ENCODE measurements at places on chromosomes 4 and X.

GRCh38 chrX:15116900-15117299 is 153.0 kb downstream of the ASB9 start:
- DNase-seq: no peak

GRCh38 chr4:86974551-86974994 is 39.8 kb downstream of the AFF1 start:
- no peak for DNase-seq

- DNase-seq: peak; percentile 1
These were observed 26.4 kb upstream of the TMPRSS11B start for GRCh38 chr4:68271851-68272357.

DNA sequence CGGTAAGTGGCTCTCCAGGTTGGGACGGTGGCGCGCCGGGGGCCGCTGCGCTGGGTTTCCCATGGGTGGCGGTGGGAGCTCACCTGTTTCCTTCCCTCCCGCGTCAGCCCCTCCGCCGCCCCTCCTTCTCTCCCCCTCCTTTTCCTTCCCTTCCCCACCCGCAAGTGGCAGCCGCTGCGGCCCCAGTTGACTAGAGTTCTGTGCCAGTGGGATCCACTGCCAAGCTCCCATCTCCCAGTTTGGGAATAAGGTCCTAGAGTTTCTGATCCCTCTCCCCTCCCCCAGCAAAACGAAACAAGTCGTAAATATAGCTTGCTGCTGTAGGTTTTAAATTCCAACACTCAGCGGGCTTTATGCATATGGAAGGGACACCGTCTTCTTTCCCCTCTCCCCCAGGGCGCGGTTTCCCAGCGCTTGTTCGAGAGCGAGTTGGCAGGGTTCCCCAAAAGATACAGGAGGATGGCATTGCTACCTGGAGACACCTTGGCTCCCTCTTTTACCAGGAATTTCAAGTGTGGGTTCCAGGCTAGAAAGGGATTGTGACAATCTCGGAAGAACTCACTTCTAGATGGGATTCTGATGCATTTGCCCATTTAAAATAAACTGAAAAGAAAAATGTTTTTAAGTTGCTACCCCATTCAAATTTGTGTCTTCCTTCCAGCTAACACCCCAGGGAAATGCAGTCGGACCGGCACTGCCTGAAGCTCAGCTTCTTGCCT is 1.2 kb downstream of the TLL1 start:
- DNase-seq: no peak

DNA sequence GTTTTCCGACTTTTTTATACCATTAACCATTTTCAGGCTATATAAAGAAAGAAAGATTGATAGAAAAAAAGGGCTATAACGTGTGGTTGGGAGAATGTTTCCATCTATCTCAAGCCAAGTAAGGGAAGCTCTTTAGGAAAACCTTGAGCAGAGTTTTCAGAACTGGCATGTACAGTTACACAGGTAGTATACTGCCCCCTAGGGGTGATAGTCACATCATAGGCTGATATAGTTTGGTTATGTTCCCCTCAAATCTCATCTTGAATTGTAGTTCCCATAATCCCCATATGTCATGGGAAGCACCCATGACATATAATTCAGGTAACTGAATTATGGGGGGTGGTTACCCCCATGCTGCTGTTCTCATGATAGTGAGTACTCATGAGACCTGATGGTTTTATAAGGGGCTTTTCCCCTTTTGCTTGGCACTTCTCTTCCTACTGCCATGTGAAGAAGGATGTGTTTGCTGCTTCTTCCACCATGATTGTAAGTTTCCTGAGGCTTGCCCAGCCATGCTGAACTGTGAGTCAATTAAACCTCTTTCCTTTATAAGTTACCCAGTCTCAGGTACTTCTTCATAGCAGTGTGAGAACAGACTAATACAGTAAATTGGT is 186.8 kb downstream of the TMA16 start:
- DNase-seq: peak; percentile 8

DNA sequence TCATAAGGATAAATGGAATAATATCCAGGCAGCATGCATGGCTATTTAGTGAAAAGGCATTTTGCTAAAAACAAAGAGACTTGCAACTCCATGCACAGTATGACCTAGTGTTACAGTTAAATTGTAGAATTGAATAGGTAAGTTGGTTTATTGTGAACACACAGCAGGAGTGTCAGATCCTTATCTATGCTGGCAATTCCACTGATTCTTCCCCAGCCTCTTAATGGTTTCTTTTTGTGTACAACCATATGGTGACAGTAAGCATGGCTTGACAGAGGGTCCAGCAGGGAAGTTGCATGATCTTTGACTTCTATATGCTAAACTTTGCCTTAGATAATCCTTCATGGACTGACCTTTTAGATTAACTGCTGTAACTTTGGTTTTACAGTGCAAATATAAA is 936.6 kb upstream of the EPHA5 start:
- DNase-seq: peak; percentile 19

GRCh38 chr4:94689155-94689860 is 68.4 kb upstream of the BMPR1B start:
- DNase-seq: no peak

- no peak for DNase-seq
These were observed 950.9 kb upstream of the NDST4 start for GRCh38 chr4:116064331-116064730.

DNA sequence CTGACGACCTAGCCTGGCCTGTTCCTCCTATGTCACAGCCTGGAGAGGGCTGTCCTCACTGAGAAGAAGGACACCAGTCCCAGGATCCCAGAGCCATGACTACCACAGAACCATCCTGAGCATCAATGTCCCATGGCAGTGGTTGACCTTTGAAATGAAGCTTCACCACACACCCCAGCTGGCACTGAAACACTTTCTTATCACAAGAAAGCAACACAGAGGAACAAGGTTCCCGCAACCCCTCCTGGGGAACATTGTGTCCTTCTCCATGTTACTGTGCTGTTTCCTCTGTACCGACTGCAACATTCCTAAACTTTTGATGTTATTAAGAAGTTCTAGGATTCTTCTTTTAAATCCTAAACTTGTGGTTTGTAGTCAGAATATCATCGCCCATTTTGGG is 21.2 kb upstream of the FAM156A start:
- no peak for DNase-seq

GRCh38 chrX:54550821-54551220 is 20.8 kb downstream of the GNL3L start:
- no peak for DNase-seq

GRCh38 chr4:123166023-123166422 is 230.6 kb upstream of the SPRY1 start:
- no peak for DNase-seq

DNA sequence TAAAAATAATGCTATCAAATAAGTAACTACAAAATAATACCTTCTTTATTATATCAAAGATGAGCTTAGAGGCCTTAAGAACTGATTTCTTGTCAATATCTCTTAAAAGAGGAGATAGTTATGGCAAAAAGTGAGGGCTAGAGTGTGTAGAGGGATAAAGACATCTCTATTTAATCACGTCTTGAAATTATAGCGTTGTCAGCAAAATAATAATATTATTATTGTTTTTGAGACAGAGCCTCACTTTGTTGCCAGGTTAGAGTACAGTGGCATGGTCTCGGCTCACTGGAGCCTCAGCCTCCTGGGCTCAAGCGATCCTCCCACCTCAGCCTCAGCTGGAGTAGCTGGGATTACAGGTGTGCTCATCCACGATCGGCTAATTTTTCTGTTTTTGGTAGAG is 18.3 kb downstream of the SUPT20HL1 start:
- no peak for DNase-seq

GRCh38 chrX:70498129-70498528 is 53.5 kb downstream of the DLG3 start:
- no peak for DNase-seq

DNA sequence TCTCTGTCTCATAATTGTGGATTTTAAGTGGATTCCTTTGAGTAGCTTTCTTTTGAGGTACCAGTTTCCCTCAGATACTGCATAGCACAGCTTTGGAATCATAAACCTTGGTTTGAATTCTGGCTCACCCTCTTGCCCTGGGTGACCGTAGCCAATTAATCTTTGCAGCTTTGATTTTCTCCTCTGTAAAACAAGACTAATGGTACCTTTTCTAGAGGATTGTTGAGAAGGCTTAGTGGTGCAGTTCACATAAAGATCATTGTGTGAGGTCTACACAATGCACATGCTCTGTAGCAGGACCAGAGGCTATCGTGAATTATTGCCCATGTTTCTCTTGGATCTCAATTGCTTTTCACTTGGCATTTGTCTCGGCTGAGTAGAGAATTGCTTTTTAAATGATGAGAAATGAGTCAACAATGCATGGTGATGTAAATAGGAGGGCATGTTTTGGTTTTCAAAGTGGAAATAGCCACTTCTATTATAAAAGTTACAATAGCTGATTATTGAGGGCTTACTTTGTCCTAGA is 47.9 kb downstream of the TMEM131L start:
- no peak for DNase-seq

- DNase-seq: no peak
These were observed 1.6 kb upstream of the MAB21L2 start for GRCh38 chr4:150580306-150580705.

- DNase-seq: no peak
These were observed 226.0 kb upstream of the FTHL17 start for GRCh38 chrX:31297881-31298280.

GRCh38 chr4:137267024-137267423 is 265.3 kb downstream of the PCDH18 start:
- DNase-seq: no peak

Data from DMS 273 treated with DMSO at 0.1 percent for 48 hours (cell line).